ENCODE measurements at places on chromosomes 12 and 14. TPM values are rescaled to one million over a fixed set of nuclear protein-coding genes. Genes with fewer than 3 reads are reported as not detected.

RASSF8 gene
- 116 TPM for total RNA-seq

GARIN6 gene
- total RNA-seq = not detected

TRPV4 gene
- not detected for total RNA-seq

TAS2R9 gene
- not detected for total RNA-seq

CMA1 gene
- not detected for total RNA-seq

PLEKHD1 gene
- total RNA-seq = not detected

ZFHX2 gene
- 0.43 TPM for total RNA-seq

CDK4 gene
- total RNA-seq = 115 TPM

APOF gene
- not detected for total RNA-seq

ST8SIA1 gene
- total RNA-seq = not detected

LRRC10 gene
- total RNA-seq = not detected

MSI1 gene
- 0.17 TPM for total RNA-seq

KIF5A gene
- total RNA-seq = 0.09 TPM

HOXC4 gene
- 0.12 TPM for total RNA-seq

OLR1 gene
- total RNA-seq = not detected

TUNAR gene
- total RNA-seq = not detected

C12orf54 gene
- total RNA-seq = not detected

CNOT2 gene
- 127 TPM for total RNA-seq

SOX5 gene
- not detected for total RNA-seq

MYO1H gene
- not detected for total RNA-seq

BRAP gene
- 11.8 TPM for total RNA-seq

ADCY4 gene
- total RNA-seq = 0.40 TPM

RAN gene
- 2,323 TPM for total RNA-seq

KSR2 gene
- total RNA-seq = not detected

NTF3 gene
- total RNA-seq = not detected

EML5 gene
- total RNA-seq = 0.82 TPM

ANG gene
- 14.7 TPM for total RNA-seq

PPP4R4 gene
- 0.35 TPM for total RNA-seq

RNASE2 gene
- total RNA-seq = not detected

TIGAR gene
- total RNA-seq = 22.0 TPM

FSCB gene
- not detected for total RNA-seq

ABCD2 gene
- total RNA-seq = not detected

TCL1A gene
- not detected for total RNA-seq

TOMM20L gene
- not detected for total RNA-seq

SLC41A2 gene
- 8.1 TPM for total RNA-seq

GPATCH2L gene
- total RNA-seq = 40.1 TPM

SMIM41 gene
- total RNA-seq = not detected

CLEC4A gene
- not detected for total RNA-seq

PLEKHA5 gene
- total RNA-seq = 48.2 TPM

TPH2 gene
- total RNA-seq = not detected

TMEM260 gene
- total RNA-seq = 12.8 TPM

TCL1B gene
- total RNA-seq = not detected

TDRD9 gene
- not detected for total RNA-seq

PLEK2 gene
- total RNA-seq = 5.9 TPM

SAMD15 gene
- total RNA-seq = 0.75 TPM

GPR137C gene
- total RNA-seq = not detected

NKX2-1 gene
- total RNA-seq = not detected

DLK1 gene
- total RNA-seq = not detected

PRICKLE1 gene
- total RNA-seq = 24.6 TPM

AACS gene
- total RNA-seq = 18.1 TPM

COX8C gene
- not detected for total RNA-seq

ASIC1 gene
- total RNA-seq = 6.0 TPM

LIN52 gene
- total RNA-seq = 8.1 TPM

LMNTD1 gene
- 0.15 TPM for total RNA-seq

CERS5 gene
- 29.8 TPM for total RNA-seq

NR1H4 gene
- not detected for total RNA-seq

GLI1 gene
- 5.0 TPM for total RNA-seq

CLEC2A gene
- total RNA-seq = not detected

KRT6C gene
- not detected for total RNA-seq

SLC8A3 gene
- total RNA-seq = not detected

Data from NCI-H460 (cell line).